ENCODE measurements at places on chromosomes 11 and 22.

- DNase-seq: no peak
Observed at GRCh38 chr11:134656861-134657540, 245.0 kb upstream of the B3GAT1 start.

GRCh38 chr11:66291303-66291705 lies 390 bp upstream of the TMEM151A start:
- DNase-seq: no peak

GRCh38 chr11:112226831-112227401 lies 688 bp downstream of the PTS start:
- DNase-seq: no peak

GRCh38 chr11:61598886-61599868 lies 18.3 kb upstream of the SYT7 start:
- no peak for DNase-seq

GRCh38 chr11:96161307-96162089 lies 181.5 kb downstream of the MAML2 start:
- no peak for DNase-seq

DNA sequence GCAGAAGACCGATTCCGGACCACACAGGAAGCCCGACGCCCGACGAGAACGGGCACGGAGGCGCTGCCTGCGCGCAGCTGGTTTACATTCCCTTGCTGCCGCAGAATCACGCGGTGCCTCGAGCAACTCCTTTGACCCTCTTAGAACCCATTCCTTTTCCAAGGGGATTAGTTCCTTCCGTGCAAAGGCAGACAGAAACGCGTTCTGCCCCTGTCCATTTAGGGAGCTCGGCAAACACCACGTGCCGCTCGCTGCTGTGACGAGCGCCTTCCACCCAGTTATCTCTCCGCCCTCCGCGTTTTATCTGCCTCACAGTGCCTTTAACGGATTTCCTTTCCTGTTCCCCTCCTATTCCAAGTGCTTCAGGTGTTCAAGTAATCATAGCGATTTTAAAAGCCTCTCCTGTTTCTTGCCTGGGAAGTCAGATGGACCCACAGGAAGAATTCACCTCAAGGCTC lies 24.1 kb upstream of the MICAL3 start:
- DNase-seq: no peak
